Osteoblast (primary cell): ENCODE measurements at places on chromosomes 7 and 10. TPM values are rescaled to one million over a fixed set of nuclear protein-coding genes. Genes with fewer than 3 reads are reported as not detected.

- no peak overlapping the region for H3K4me3 ChIP-seq
- no peak overlapping the region for H3K27ac ChIP-seq
- no peaks in the 10 kb centered on the region for H3K27me3 ChIP-seq
- no peaks in the 10 kb centered on the region for H3K4me1 ChIP-seq
- DNase-seq: no peak
Measured at GRCh38 chr7:147759327-147759943, 831.1 kb upstream of the C7orf33 start.

DNA sequence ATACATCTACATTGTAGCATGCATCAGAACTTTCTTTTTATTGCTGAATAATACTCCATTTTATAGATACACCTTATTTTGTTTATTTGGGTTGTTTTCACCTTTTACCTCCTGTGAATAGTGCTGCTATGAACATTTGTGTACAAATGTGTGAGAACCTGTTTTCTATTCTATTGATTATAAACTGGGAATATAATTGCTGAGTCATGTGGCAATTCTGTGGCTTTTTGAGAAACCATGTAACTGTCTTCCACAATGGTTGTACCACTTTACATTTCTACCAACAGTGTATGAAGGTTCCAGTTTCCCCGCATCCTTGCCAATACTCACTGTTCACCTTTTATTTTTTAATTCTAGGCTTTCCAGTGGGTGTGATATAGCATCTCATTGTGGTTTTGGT lies 138.6 kb upstream of the MBL2 start:
- no peaks in the 10 kb centered on the region for H3K4me1 ChIP-seq
- H3K27me3 ChIP-seq: no peaks in the 10 kb centered on the region
- no peaks in the 10 kb centered on the region for H3K36me3 ChIP-seq

DNA sequence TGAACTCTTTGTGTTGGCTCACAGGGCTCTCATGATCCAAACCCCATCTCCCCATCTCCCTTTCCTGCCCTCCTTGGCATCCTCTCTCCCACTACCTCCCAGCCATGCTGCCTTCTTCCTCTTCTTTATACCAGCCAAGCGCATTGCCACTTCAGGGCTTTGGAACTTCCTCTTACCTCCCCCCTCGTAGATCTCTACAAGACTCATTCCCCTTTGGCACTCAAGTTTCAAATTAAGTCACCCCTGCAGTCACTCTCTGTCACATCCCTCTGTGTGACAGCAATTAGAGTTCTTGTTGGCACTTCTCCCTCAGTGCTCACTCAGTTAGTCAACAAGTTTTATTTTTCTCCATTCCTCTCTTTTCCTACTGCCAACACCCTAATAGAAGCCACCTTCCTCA lies 20.8 kb upstream of the NRP1 start:
- H3K36me3 ChIP-seq: no peaks in the 10 kb centered on the region
- DNase-seq: no peak
- H3K4me1 ChIP-seq: peaks cover 9% of the 10 kb centered on the region
- H3K27me3 ChIP-seq: no peaks in the 10 kb centered on the region

- H3K27ac ChIP-seq: no peak overlapping the region
- no peaks in the 10 kb centered on the region for H3K4me1 ChIP-seq
- no peaks in the 10 kb centered on the region for H3K27me3 ChIP-seq
- H3K36me3 ChIP-seq: no peaks in the 10 kb centered on the region
- no peak for DNase-seq
Measured at GRCh38 chr7:21719846-21720245, 177.0 kb downstream of the DNAH11 start.

DNA sequence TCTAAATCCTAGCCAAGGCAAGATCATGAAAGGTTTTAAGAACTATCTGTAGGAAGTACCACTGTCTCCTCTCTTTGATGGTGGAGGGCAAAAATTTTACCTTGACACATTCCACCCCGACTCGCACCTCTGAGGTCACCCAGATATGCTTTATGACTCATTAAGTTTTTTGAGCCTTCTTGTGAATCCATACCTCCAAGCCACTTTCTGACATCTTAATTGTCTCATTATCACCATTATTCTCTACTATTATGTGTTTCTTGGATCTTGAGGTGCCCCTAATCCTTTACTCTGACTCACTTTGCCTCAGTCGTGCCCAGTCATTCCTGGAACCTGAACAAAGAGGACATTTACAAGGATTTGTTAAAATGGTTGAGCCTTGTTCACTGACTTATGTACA lies 146.6 kb downstream of the RAPGEF5 start:
- H3K27ac ChIP-seq: no peak overlapping the region
- H3K4me3 ChIP-seq: no peak overlapping the region
- no peak for DNase-seq

DNA sequence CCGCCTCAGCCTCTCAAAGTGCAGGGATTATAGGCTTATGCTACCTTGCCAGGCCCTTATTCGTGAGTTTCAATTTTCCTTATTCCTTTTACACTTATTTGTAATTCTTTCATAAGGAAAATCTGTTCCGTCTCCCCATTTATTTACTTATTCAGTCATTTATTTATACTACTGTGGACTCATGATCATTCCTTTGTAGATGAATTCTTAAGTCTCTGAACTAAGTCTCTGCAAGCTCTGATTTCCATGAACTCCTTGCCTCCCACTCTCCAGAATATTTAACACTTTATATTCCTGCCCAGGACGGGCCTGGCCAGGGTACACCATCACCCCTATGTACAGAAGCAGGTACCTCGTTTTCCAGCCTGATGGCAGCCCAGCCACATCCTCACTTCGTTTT lies 39.4 kb downstream of the PFKFB3 start:
- H3K4me3 ChIP-seq: no peak overlapping the region
- H3K4me1 ChIP-seq: peaks cover 11% of the 10 kb centered on the region
- H3K36me3 ChIP-seq: no peaks in the 10 kb centered on the region
- H3K27ac ChIP-seq: no peak overlapping the region
- DNase-seq: no peak
- no peaks in the 10 kb centered on the region for H3K27me3 ChIP-seq

DNA sequence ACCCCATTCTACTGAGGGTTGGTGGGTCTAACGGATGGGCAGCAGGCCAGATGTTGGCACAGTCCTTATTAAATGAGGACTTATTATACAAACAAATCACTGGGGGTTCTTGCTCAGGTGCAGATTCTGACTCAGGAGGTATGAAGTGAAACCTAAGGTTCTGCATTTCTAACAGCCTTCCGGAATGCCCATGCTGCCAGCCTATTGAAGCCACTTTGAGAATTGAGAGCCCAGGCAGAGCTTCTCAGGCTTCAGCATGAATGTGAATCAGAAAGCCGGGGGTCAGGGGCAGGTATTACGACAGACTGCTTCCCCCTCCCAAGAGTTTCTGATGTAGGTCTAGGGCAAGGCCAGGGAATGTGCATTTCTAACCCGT lies 34.1 kb upstream of the NPFFR1 start:
- no peak overlapping the region for H3K4me3 ChIP-seq
- DNase-seq: no peak
- H3K4me1 ChIP-seq: no peaks in the 10 kb centered on the region
- no peaks in the 10 kb centered on the region for H3K36me3 ChIP-seq
- H3K27ac ChIP-seq: no peak overlapping the region

DNA sequence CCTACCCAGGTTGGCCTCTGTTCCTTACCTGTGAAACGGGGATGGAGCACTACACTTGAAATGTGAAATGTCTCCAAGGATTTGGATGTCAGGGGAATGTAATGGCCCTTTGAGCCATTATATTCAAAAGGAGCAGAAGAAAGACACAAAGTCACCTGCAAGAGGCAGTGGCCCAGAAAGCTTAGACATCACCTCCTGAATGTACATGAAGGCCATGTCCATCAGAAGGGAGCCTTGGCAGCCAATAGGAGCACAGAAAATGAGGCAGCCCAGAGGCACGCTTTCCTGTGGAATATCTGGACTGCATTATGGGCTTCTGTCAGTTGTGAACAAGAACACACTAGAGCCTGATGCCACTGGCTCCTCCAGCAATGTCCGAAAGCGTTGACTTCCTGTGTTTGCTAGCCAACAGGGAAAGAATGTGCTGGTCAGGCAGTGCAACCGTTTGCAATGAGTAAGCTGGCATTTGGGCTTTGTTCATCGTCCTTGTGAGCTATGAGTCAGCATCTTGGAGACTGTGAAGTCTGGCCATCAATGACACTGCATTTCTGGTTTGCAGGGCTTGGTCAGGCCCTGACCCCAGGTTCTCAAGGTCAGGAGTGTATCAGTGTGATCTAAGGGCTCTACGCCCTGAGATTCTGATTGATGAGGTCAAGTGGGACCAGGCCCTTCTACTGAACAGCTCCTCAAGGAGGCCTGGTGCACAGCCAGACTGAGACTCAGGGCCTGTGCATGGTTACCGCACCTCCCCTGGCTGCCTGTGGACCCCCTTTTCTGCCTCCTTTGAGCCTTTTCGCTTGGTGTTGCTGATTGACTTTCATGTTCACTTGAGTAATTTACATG lies 222.4 kb downstream of the RPS24 start:
- H3K4me1 ChIP-seq: peaks cover 37% of the 10 kb centered on the region
- H3K4me3 ChIP-seq: no peak overlapping the region
- no peaks in the 10 kb centered on the region for H3K36me3 ChIP-seq
- peak; percentile 96 for DNase-seq

- no peak overlapping the region for H3K27ac ChIP-seq
- no peaks in the 10 kb centered on the region for H3K27me3 ChIP-seq
- H3K36me3 ChIP-seq: no peaks in the 10 kb centered on the region
- DNase-seq: no peak
- no peak overlapping the region for H3K4me3 ChIP-seq
- peaks cover 6% of the 10 kb centered on the region for H3K4me1 ChIP-seq
Measured at GRCh38 chr7:85164376-85164775, 22.5 kb downstream of the SEMA3D start.

DNA sequence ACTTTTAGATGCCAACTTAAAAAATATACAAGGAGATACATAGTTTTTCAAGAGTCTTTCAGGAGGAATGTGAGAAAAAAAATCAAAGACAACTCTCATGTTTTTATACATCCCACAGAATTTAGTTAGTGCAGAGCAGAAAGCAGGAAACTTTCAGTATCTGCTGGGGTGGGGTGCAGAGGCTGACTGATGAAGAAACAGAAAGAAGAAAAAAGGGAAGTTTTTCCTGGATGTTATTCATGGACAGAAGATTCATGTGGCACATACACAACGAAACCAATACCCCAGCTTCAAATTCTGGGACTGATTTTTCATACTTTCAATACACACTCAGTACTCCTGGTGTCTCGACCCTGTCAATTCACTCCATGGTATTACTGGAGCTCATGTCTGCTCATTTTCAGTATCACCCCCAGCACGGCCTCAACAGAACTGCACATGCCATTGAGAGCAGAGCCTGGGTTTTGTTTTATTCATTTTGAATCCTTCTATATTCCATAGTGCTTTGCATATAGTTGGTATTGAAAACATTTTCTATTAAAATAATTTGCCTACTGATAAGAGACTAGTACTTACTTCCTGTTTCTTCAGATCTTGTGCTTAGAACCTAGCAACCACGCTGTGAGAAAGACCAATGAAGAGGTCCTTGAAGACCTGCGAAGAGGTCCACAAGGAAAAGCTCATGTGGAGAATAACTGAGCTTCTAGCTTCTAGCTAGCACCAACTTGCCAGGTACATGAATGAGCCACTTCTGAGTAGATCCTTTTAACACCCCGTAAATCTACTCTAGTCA lies 49.0 kb downstream of the NDUFB2 start:
- no peaks in the 10 kb centered on the region for H3K4me1 ChIP-seq
- H3K27ac ChIP-seq: no peak overlapping the region
- no peaks in the 10 kb centered on the region for H3K36me3 ChIP-seq
- no peaks in the 10 kb centered on the region for H3K27me3 ChIP-seq
- no peak overlapping the region for H3K4me3 ChIP-seq

GRCh38 chr10:77898323-77899079 lies 28.1 kb downstream of the DLG5 start:
- peaks cover 14% of the 10 kb centered on the region for H3K4me1 ChIP-seq
- H3K27me3 ChIP-seq: no peaks in the 10 kb centered on the region
- H3K4me3 ChIP-seq: no peak overlapping the region
- DNase-seq: no peak
- H3K36me3 ChIP-seq: no peaks in the 10 kb centered on the region

DNA sequence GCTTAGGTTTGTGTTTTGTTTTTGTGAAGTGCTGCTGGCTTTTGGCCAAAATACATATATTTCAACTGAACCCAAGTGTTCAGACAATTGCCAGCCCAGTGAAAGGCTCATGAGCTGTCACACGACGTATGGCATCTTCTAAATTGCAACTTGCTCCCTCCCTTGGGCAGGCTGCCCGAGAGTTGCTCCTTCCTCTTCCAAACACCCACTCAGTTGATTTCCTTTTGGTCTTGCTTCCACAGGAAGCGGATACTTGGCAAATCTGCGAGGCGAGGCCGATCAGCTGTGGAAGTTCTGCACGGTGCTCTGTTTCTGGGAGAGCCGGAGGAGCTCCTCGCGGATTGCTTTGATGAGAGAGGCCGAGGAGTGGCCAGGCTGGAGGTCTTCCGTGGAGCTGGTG lies 39.6 kb upstream of the ATP6V0A4 start:
- peaks cover 3% of the 10 kb centered on the region for H3K4me1 ChIP-seq
- no peaks in the 10 kb centered on the region for H3K27me3 ChIP-seq
- peaks cover 4% of the 10 kb centered on the region for H3K36me3 ChIP-seq

- no peak for DNase-seq
- no peak overlapping the region for H3K4me3 ChIP-seq
- peaks cover 8% of the 10 kb centered on the region for H3K4me1 ChIP-seq
- peaks cover 24% of the 10 kb centered on the region for H3K27me3 ChIP-seq
Measured at GRCh38 chr10:110724937-110725336, 80.8 kb downstream of the RBM20 start.

- peaks cover 29% of the 10 kb centered on the region for H3K27me3 ChIP-seq
- H3K4me3 ChIP-seq: no peak overlapping the region
- no peak overlapping the region for H3K27ac ChIP-seq
- no peaks in the 10 kb centered on the region for H3K36me3 ChIP-seq
- no peak for DNase-seq
Measured at GRCh38 chr7:142602756-142603155, 146.5 kb upstream of the PRSS1 start.

GRCh38 chr7:68980011-68980410 lies 618.3 kb upstream of the AUTS2 start:
- H3K27me3 ChIP-seq: no peaks in the 10 kb centered on the region
- peaks cover 15% of the 10 kb centered on the region for H3K4me1 ChIP-seq
- no peak for DNase-seq
- H3K4me3 ChIP-seq: peak overlapping the region; percentile 53
- H3K27ac ChIP-seq: peak overlapping the region; percentile 96
- H3K36me3 ChIP-seq: no peaks in the 10 kb centered on the region

The GRID2IP gene
- total RNA-seq: under 0.01 TPM in 1 of 2 replicates, not detected in the other

The AOAH gene
- total RNA-seq: under 0.01 TPM in 1 of 2 replicates, not detected in the other

The TAS2R41 gene
- not detected in 2 replicates for total RNA-seq

The FAM3C gene
- 65.5 and 67.2 TPM in 2 replicates for total RNA-seq

The ETV1 gene
- total RNA-seq: 15.9 and 22.4 TPM in 2 replicates

The AMPH gene
- 1.1 and 4.4 TPM in 2 replicates for total RNA-seq

The SH2D4B gene
- under 0.01 TPM in 1 of 2 replicates, not detected in the other for total RNA-seq

The WDR11 gene
- 83.1 and 87.2 TPM in 2 replicates for total RNA-seq
